Thoracic aorta (tissue), 2 donors: ENCODE measurements at places on chromosomes 12 and 14. TPM values are rescaled to one million over a fixed set of nuclear protein-coding genes. Genes with fewer than 3 reads are reported as not detected.

- no peak for DNase-seq
Observed at GRCh38 chr14:73189651-73190050, 47.7 kb upstream of the PAPLN start.

- DNase-seq, result no peak
Observed at GRCh38 chr12:116058574-116058973, 218.9 kb downstream of the MED13L start.

- no peak for DNase-seq
Observed at GRCh38 chr12:53726341-53726740, 911 bp downstream of the CALCOCO1 start.

GRCh38 chr12:11596141-11596540 is 53.3 kb upstream of the ETV6 start:
- DNase-seq, result no peak

DNA sequence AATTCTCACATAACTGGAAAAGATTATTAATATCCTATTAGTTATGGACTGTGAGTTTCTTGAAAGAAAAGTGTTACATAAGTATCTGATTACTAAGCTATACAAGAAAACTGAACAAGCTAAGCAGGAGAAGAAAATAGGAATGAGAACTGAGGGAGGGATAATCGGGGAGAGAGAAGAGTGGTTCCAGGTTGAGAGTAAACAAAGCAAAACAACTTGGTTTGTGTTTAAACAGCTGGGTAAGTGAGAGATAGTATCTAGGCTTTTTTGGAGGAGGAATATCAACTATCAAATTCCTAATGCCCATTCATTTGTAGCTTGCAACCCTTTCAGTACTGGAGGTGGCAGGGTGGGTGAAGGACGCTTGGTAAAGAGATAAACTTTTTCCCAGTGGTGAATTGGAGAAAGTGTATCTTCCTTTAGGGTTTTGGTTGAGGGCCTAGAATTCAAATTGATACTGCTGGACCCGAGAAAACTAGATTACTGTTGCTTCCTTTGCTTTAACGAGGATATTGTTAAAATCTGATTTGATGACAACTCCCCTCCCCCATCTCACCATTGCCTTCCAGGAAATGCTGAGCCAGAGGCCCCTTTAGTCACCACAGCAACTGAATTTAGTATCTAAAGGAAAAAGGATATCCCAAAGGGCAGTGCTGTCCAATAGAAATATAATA is 2.0 kb upstream of the SLC2A3 start:
- DNase-seq, result no peak

DNA sequence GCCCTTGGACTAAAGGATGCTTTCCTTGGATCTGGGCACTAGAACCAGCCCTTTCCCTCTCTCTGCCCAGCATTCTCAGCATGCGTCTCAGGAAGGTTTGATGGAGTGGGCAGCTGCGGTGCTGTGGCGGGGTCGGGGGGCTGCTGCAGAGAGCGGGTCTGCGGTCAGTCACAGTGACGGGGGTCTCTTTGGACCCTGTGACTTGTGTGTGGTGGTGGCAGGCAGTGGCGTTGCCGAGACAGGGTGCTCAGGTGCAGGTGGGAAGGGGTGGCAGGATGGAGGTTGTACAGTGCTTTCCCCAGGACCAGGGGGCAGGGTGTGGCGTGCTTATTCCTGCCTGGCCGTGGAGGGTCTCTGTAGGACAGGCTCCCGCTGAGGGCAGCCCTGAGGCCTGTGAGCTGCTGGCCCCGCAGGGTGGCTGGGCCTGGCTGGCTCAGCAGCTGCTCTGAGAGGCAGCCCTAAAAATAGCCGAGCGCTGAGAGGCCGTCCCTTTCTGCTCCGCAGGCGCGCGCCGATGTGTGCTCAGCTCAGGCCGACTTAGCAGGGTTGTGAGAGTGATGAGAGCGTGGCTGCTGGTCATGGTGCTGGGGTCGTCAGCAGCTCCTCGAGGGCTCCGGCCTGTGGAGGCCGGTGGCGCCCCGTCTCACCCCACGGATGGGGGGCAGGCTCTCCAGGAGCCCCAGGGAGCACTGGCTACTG is 9.7 kb downstream of the PACS2 start:
- DNase-seq, result no peak

DNA sequence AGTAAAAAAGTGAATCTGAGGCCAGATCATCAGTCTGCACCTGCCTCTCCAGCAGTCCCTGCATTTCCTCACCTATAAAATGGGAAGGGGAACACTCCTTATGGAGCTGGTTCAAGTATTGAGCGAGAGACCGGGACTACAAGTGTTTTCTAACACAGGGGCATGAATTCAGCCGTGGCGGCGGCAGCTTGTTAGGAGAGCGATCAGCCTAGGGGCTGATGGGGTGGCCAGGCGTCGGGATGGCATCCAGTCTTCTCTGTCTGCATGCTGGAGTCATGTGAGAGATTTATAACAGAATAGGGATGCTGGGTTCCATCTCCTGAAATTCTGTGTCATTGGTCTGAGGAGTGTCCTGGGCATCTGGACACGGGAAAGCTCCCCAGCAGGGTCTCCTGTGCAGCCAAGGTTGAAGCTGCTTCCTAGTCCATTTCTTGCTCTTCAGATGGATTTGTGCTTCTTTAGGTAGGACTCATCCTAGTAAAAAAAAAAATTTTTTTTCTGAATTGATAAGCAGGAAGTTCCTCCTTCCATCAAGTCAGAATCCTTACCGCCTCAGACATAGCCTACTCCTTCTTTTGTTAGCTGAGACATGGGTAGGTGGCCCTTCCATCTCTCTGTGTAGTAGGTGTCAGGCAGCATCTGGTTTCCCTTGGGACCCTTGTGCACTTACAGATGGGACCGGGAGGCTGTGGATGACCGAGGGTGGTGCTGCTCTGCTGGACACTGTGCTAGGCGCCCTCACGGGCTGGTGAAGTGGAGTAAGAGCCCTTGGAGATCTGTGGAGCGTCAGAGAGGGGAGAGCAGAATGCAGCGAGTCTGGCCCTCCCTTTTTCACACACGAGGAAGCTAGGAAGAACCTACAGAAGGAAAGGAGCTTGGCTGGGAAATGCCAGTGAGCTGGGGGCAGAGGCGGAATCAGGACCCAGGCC is 146.7 kb downstream of the TSPAN9 start:
- DNase-seq, result no peak

DNA sequence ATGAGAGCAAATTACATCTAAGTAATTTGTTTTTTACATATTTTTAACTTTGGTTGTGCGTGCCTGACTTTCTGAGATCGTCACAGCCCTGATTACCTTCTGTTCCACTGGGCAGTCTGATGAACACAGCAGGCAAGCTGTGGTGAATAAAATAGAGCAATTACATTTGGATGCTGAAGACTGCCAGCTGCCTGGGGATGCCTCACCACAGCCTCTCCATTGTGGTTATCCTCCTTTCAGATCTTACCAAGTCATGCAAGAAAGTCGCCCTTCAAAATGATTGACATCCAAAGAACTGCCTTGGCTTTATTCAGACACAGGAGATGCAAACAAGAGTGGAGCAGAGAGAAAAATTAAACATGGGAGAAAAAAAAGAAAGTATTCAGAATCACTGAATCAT is 456.6 kb upstream of the TMPO start:
- no peak for DNase-seq

- DNase-seq, result no peak
Observed at GRCh38 chr14:22981090-22981875, 1.1 kb downstream of the AJUBA start.

- DNase-seq, result no peak
Observed at GRCh38 chr12:104886418-104887401, 71.4 kb downstream of the SLC41A2 start.

DNA sequence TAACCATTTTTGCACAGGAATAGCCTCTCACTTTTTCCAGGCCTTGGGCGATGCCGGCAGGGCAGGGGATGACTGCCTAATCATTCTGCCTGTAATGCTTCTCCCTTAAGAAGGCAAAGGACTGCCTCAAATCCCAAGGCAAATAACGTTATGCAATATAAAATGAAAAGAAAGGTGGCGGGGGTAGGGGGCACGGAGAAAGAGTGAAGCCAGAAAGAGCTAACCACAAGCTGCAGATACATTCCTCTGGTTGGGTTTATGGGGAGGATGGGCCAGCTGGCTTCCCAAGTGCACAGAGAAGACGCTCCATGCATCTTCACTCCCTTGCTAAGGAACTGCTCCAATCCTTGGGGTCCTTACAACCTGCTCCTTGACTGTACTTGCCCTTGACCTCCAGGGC is 229.5 kb downstream of the FOXN3 start:
- DNase-seq, result no peak

Gene TGFB3
- total RNA-seq, result 46.4 TPM

Gene ART4
- total RNA-seq, result 66.6 TPM

Gene STAB2
- not detected for total RNA-seq
